H7 (cell line): ENCODE measurements at places on chromosomes 1 and 21. TPM values are rescaled to one million over a fixed set of nuclear protein-coding genes. Genes with fewer than 3 reads are reported as not detected.

Gene HTR1D
- 3.9 and 4.1 TPM in 2 replicates for total RNA-seq

Gene LEPR
- total RNA-seq, result 7.0 and 9.8 TPM in 2 replicates

Gene GCSAML
- not detected in 2 replicates for total RNA-seq

Gene RC3H1
- total RNA-seq, result 18.9 and 19.6 TPM in 2 replicates

Gene NBPF10
- total RNA-seq, result 0.42 and 0.89 TPM in 2 replicates

Gene SMCP
- total RNA-seq, result not detected in 2 replicates

Gene OR6K3
- not detected in 2 replicates for total RNA-seq

Gene TSPAN2
- 5.1 and 5.3 TPM in 2 replicates for total RNA-seq

Gene NCMAP
- total RNA-seq, result 0.10 and 0.11 TPM in 2 replicates

Gene ARTN
- total RNA-seq, result 9.7 and 11.3 TPM in 2 replicates

Gene RPL11
- total RNA-seq, result 1,671 and 2,124 TPM in 2 replicates

Gene SYT14
- 9.1 and 10.6 TPM in 2 replicates for total RNA-seq

Gene SLC1A7
- 0.18 TPM in 1 of 2 replicates, not detected in the other for total RNA-seq

Gene RHD
- total RNA-seq, result 0.10 and 0.30 TPM in 2 replicates

Gene DCLRE1B
- 15.1 and 16.6 TPM in 2 replicates for total RNA-seq

Gene ORC1
- total RNA-seq, result 94.3 and 95.0 TPM in 2 replicates

Gene TCHHL1
- total RNA-seq, result not detected in 2 replicates

Gene CNR2
- total RNA-seq, result not detected in 2 replicates

Gene DMBX1
- 4.2 and 5.4 TPM in 2 replicates for total RNA-seq

GRCh38 chr1:154479764-154480421 lies 22.1 kb upstream of the TDRD10 start:
- peak; percentile 82 for DNase-seq

- no peak for DNase-seq
Measured at GRCh38 chr1:72678683-72679082, 396.3 kb upstream of the NEGR1 start.

DNA sequence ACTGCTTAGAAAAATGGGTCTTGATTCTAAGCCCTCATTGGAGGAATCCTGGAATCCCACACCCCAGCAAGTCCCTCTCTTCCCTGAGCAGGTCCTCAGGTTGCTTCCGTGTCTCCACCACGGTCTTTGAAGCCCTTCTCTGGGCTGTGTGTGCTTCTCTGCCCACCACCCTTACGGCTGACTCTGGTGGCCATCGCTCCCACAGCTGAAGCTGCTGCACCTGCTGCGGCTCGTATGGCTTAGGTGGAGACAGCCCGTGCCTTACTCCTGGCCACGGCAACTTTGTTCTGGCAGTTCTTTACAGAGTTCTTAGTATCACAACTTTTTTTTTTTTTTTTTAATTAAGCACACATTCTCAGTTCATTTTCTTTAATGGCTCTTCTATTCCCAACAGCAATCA lies 10.9 kb upstream of the KIF26B start:
- no peak for DNase-seq

- DNase-seq, result peak; percentile 4
Measured at GRCh38 chr1:20885121-20885520, 98.0 kb upstream of the HP1BP3 start.

- no peak for DNase-seq
Measured at GRCh38 chr1:172359491-172359999, 60.9 kb upstream of the C1orf105 start.

GRCh38 chr1:67192902-67193301 lies 26.6 kb downstream of the IL23R start:
- DNase-seq, result no peak

- DNase-seq, result no peak
Measured at GRCh38 chr1:41467673-41468072, 16.8 kb downstream of the EDN2 start.

DNA sequence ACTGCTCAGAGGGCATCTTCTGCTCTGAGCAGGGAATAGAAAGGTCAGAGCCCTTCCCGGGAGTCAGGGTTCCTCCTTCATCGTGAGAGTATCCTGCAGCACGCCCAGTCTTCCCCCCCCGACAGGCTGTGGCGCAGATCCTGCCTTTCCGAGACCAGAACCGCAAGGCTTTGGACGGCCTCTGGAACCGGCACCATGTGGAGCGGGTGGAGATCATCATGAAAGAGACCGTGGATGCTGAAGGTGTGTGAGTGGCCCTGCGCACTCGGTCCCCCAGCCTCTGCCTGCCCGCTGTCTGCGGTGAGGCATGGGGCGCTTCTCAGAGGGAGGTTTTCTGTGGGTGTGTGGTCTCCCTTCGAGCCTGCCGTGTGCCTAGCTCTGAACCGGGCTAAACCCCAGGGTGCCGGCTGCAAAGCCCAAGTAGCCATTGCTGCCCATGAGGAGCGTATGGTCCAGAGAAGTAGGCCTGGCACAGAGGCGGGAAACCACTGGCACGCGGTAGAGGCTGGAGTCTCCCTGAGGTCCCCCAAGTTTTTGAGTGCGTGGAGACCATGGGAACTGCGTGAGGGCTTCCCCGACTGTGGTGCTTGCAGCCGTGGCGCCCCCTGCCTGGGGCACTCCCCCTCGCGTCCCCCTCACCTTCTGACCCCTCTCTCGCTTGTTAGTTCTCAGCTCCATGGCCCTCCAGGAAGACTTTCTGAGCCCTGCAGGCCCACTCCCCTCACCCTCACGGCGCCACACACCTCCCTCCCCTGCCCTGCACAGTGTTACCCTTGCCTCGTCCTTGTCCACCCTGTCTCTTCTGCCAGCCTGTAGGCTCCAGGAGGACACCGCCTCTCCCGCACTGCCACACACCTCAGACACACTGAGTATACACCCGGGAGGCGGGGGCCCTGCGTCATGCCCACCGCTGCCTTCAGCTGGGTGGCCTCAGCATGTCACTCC lies 12.5 kb downstream of the H6PD start:
- peak; percentile 86 for DNase-seq

DNA sequence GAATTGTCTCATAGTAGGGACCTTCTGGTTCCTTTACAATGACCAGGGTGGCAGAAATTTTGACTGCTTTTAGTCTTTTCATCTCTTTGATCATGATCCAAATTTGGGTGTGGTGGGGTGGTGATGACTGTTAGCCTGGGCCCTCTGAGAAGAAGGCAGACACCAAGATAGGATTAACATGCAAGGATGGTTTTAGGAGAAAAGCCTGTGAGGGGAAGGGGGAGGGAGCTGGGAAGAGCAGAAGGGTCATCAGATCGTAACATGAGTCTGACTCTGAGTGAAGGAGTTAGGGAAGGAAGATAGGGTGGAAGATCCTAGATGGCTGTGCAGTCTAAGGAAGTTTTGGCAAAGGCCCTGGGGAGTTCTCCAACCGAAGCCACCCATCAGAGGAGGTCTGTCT lies 28.5 kb upstream of the CAMSAP2 start:
- DNase-seq, result no peak

GRCh38 chr1:110628323-110629105 lies 22.4 kb upstream of the KCNA2 start:
- no peak for DNase-seq

DNA sequence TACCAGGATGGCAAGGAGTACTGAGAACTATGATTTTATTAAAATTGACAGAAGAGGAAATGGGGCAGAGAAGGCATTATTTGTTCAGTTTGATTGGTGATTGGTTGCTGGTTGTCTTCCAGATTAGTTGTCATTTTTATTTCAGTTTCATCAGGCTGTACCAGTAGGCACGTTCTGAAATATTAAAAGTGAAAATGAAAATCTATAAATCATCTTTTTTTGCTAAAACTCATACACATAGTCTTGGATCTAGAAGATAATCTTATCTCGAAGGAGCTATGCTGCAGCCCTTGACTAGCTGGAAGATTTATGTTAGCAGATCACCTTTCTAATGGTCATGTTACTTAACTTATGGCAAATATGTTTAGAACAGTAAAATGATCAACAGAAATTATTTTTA lies 29.0 kb downstream of the NEK7 start:
- no peak for DNase-seq

DNA sequence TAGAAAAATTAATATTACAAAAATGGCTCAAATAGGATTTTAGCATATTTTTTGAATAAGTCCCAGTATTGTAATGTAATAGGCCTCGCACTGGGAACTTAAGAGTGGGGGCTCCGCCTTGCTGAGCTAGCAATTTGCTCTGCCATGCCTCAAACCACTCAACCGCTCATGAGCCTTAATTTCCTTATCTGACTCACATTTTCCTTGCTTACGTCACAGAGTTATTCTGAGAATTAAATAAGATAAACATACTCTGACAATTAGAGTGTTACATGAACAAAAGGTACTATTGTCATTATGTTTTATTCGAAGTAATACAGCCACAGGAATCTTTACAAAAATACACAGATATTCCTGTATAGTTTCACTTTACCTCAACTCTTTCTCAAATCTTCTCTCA lies 108.1 kb downstream of the SLC44A5 start:
- DNase-seq, result no peak

- no peak for DNase-seq
Measured at GRCh38 chr21:14762734-14763694, 216.9 kb upstream of the SAMSN1 start.

DNA sequence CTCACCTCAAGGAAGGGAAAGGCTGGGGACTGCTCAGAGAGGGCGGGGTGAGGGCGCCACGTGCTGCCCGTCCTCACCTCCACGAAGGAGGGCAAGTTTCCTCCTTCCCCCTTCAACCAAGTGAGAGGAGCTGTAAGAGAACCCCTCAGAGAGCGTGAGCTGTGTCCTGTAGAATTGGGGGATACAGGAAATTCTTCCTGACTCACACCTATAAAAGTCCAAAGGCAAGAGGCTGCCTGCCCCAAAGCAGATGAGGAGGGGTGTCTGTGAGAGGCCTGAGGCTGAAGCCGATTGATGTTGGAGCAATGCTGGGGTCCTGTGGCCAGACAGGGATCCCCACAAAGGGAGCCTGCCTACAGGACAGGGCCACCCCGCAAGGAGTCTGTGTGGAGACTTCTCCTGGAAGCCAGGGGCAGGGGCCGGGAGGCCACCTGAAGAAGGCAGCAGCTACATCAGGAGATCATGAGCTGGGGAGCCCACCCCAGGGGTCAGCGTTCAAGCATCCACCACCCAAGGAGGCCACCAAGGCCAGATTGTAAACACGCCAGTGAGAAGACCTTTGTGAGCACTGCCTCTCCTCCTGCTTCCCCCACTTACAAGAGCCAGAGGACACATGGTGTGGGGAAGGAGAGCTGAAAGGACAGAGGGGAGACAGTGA lies 27.7 kb downstream of the S100A6 start:
- peak; percentile 20 for DNase-seq

DNA sequence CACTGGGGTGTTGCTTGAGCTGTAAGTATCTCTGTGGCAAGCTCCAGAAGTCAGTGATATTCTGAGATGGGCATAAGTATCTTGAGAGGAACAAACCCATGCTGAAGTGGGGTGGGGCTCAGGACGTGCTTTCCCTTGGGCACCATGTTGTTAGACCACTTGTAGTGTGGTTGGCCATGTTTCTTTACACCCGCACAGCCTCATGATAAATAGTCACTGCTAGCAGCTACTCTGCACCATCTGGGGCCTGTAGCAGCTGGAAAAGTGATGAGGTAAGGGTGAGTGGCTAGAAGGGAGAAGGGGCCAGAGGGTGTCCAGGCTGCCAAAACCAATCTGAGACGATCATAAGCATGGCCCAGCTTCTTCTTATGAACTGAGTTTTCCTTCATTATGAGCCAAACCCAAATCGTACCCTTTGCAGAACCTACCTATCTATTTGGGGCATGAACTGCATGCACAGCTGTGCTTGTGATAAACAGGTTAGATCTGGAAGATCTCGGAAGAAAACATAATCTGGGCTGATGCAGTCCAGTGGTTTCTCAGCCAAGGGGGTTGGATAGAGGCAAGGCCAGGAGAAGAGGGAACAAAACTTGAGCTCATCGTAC lies 91.9 kb upstream of the IRF2BP2 start:
- DNase-seq, result no peak

DNA sequence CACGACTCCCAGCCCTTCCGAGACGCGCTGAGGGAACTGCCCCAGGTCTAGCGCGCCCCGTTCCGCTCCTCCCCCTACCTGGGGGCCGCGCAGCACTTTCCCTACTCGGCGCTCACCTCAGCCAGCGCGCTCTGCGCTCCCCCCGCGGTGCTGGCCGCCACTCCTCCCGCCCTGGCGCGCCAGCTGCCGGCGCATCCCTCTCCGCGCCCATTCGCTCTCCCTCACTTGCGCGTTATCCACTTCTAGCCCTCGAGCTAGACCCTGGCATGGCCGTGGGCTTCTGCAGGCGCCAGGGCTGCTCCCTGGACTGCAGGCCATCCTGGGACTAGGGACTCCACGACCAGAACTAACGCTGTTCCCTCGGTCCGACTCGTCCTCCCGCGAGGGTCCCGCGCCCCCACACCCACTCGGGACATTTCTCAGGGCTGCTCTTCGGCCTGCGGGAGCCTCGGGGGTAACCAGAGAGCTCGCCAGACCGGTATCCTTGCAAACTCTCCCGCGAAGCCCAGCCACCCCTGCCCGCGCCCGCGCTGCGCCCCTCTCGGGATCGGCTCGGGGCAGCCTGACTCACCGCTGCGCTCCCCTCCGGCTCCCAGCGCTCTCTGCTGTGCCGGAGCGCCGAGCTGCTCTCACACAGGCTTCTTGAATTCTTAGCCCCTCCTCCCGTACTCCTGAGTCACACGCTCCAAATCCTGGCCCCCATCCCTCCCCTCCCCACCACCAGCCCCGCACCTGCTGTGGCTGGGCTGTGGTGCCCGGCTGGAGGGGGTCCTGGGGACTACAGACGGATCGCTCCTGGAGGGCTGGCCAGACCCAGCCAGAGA lies at the start of gene NGF:
Gene NGF (minus strand): TSS at position 617 of the 824 bp plus-strand sequence. CDS start 51,454 bp downstream, outside the sequence.
- peak; percentile 92 for DNase-seq

- no peak for DNase-seq
Measured at GRCh38 chr1:92795166-92795565, 10.3 kb upstream of the EVI5 start.

- no peak for DNase-seq
Measured at GRCh38 chr1:73947009-73947408, 251.0 kb downstream of the LRRIQ3 start.

DNA sequence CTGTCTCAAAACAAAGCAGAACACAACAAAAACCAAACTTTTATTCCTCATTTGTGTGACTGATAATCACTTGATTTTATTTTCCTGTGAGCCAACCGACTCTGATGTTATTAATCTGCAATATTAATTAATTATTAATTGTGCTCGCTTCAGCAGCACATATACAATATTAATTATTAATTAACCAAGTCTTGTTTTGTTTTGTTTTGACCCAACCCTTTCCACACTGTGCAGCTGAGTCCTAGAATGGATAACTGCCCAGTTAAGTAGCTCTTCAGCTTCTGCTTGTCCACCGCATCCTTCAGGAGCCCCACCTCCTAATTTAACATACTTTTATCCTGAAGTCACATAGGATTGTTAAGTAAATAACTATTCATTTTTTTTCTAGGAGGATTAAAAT lies 47.4 kb upstream of the EXO1 start:
- no peak for DNase-seq

- no peak for DNase-seq
Measured at GRCh38 chr1:244863491-244864252, 671 bp downstream of the HNRNPU start.

DNA sequence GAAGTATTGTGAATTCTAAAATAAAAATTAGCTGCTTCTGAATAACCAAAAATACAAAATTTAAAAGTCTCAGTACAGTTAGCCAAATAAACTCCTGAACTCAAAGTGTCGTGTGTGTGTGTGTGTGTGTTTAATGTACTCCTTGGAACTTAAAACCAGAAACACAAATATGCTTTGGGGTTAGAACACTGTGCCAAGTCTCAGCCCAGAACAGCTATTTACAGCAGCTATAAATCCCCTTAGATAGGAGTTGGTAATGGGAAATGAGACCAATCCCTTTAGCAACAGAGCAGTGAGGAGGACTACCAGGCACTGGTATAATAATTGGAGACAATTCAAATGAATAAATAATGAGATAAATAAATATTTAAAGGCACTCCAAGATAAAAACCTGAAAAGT lies 83.1 kb downstream of the PATJ start:
- no peak for DNase-seq

GRCh38 chr1:87318806-87319205 lies 9.9 kb upstream of the LMO4 start:
- no peak for DNase-seq
